ENCODE measurements at places on chromosomes 1 and 21. TPM values are rescaled to one million over a fixed set of nuclear protein-coding genes. Genes with fewer than 3 reads are reported as not detected.
A peak's percentile ranks its signal among the peaks of the same experiment; 100 is the strongest.

DNA sequence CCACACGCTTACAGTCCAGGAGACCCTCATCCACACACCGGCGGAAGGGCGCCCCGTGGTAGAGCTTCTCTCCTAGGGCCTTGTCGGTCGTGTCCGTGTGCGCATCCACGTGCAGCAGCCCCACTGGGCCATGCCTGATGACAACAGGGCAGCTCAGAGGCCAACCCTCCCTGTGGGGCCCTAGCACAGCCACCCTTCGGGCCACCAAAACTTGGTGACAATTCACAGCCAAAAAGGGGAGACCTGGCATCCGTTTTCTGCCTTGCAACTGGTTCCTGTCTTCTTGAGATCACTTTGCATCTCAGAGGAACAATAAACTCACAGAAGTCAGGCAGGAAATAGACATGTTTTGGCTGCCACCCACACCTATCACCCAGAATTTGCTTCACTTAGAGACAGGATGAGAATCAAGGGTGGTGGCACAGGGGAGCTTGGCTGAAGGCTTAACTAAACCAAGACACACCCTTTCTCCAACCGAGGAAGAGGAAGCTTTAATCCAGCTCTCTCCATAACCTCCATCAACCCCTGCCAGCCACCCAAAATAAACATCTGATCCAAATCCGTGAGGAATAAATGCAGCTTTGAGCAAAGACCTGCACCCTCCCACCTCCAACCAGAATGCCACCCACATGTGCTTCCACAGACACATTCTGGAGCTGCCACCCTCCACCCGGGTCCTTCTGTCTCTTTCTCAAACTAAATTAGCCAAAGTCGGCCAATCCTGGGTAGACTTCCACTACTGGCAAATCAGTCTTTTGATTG, 5.7 kb downstream of the AGMAT start:
- no peak for DNase-seq

DNA sequence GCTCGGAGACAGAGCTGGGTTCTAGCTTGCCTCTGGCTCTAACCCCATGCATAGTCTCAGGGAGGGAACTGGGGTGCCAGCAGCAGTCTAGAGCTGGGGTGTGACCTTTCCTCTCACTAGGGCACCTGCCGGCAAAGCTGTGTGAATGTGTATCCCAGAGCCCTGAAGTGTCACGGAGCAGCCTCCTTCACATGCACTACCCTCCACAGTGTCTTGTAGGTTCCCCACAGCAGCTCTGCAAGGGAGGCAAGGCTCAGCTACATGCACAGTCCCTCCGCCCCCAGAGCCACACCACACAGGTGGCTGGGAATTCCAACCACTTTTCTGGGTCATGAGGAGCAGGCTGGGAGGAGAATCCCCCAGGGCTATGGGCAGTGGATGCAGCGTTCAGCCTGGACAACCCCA, 7.7 kb upstream of the HPCA start:
- DNase-seq, result peak; percentile 12

DNA sequence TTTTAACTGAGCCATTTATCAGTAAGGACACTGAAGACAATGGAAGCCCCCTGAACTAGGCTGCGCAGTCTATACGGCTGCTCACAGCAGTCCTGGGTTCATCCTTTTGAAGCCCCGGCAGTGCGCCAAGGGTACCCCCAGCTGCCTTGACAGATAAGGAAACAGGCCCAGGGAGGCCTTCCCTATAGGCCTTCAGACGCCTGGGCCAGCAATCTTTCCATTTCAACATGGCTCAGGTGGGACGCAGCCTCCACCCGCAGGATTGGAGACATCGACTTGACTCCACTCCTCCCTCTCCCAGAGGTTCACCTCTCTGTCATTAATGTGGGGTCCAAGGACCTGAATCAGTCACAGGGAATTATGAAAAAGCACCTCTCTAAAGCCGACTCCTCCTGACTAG, 2.8 kb upstream of the LYPD8 start:
- DNase-seq, result peak; percentile 72

GRCh38 chr1:167663002-167663772, 33.2 kb downstream of the RCSD1 start:
- no peak for DNase-seq

GRCh38 chr1:81493102-81493869, 307.4 kb upstream of the ADGRL2 start:
- no peak for DNase-seq

GRCh38 chr1:116825207-116825719, 71.0 kb downstream of the CD2 start:
- peak; percentile 80 for DNase-seq

DNA sequence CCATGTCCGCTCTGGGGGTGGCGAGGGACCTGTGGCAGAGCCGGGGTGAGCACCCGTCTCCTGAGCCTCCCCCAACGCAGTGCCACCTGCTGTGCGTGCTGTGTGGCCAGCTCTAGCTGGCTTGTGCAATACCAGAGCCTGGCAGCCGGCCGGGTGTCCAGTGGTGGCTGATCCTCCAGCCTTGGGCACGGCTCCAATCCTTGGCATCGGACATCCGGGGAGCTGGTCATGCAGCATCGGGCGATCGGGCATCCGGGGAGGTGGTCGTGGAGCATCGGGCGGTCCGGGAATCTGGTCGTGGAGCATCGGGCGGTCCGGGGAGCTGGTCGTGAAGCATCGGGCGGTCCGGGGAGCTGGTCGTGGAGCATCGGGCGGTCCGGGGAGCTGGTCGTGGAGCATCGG, 8.1 kb downstream of the SLX9 start:
- no peak for DNase-seq

DNA sequence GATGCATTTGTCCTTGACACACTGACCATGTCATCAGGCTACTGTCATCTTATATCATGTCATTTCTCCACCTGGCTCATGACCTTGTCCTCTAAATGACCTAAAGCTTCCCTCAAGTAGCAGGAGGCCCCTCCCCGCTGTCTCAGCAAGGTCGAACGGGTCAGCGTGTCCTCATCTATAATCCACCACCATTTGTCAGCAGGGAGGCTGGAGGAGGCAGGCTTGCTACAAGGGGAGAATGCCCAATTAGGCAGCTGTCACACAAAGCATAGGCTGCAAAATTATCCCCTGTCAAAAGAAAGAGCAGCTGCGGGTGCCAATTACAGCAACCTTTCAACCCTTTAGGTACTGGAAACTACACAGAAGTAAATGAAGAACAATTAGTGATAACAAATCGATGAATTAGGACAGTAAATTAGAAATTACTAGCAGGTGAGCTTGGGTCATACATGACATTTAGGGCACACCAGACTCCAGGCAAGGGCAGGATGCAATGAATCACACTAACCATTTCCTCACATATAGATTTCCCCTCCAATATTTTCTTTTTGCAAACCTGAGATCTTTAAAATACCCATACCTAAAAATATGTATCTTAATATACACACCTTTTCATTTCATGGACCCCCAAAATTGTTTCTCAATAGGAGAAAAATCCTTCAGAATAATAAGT, 61.2 kb downstream of the NRIP1 start:
- no peak for DNase-seq

- DNase-seq, result no peak
Measured at GRCh38 chr1:24939040-24939674, 9.1 kb upstream of the RUNX3 start.

DNA sequence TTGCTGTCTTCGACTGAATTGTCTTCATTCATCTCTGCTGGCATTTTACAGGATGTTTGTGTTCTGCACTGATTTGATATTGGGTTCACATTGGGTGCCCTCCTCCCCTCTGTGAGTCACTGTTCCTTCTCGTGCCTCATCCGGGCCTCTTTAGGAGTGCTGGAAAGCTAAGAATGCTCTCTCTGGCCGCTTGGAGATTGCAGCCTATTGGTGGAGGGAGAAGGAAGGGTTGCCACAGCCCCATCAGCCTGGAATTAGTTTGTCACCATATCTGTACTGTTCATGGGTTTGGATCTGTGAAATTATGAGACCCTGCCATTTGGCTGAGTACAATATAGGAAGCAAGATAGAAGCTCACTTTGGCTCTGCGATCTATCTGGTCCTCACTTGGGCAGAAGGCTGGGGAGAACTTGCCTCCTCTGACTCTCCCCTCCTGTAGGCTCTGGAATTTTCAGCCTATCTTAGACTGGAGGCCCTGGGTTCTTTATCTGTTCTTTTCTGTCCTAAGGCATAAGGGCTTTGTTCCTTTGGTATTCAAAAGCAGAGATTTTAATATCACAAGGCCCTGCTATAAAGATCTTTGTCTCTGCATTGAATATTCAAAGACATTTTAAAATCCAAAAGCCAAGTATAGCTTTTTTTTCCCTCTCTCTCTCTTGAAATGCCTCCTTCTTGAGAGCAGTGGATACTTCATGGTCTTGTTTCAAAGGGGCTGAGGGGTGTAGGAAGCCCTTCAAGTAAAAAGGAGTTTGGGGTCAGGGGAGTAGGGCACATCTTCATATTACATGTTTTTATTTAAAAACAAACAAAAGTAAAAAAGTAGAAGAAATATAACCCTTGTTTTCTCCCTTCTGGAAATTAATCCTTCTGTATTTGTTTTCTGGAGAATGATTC, 347.9 kb downstream of the ZP4 start:
- DNase-seq, result no peak

ZNF124 gene
- polyA plus RNA-seq, result 13.5 TPM
